ENCODE measurements at places on chromosomes 2 and 18.
A peak's percentile ranks its signal among the peaks of the same experiment; 100 is the strongest.

GRCh38 chr2:178155524-178155923 is 38.8 kb upstream of the OSBPL6 start:
- no peak for DNase-seq

- no peak for DNase-seq
Measured at GRCh38 chr18:46009125-46009840, 42.2 kb upstream of the EPG5 start.

DNA sequence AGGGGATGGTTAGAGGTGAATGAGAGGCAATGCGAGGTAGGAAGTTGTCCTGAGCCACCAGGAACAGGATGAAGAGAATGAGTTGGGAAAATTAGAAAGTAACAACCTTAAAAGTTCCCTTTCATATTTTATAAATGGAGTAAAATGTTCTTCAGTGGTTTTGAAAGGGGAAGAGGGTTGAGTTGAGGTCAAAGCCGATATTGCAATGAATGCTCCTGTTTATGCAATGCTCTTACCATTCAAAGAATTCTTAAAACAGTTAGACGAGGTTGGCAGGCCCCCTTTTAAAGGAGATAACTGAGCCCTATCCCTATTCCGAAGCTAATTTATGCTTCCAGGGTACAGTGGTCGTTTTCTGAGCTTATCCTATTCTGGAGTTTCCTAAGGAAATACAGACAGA is 2110.3 kb upstream of the CELF4 start:
- no peak for DNase-seq

DNA sequence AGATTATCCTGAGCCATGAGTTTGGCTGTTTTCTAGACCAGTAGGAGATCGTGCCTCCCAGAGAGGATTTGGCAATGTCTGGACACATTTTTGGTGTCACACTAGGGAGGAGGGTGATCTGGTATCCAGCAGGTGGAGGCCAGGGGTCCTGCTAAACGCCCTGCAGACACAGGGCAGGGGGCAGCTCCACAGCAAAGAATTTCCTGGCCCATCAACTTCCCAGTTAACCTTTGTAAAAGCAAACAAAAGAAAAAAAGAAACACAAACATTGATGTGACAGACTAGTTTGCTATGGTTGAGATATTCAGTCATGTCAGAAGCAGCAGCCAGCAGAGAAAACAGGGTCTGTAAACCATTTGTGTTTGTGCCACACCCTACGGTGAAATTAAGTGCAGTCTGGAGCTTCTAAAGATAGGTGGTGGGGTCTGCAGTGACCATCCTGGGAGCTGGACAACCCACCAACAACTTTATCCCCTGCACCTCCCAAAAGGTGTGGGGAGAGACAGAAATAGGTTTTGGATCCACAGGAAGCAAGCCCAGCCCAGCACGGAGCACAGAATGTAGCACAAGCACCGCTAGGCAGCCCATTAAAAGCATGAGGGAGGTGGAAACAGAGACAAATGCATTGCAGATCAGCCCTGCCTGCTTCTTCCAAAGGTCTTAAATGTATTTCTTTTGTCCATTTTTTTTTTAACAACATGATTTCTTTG is 232.5 kb downstream of the MYT1L start:
- DNase-seq = no peak

DNA sequence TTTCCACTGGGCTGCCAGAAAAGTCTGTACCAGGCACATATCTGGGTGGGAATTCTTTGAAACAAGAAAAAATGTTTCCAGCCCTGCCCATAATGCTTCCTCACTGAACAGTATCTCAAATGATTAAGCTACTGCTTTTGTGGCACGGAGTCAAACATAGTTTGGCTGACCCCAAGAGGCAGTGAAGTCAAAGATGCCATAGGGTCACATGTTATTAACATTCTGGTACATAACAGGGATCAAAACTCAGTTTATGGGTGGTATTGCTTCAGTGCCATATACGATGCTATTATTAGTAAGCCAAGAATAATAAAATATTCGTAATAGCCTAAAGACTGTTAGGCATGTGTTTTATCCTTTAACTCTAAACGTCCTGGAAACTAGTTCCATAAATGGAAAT is 112.4 kb downstream of the FEZ2 start:
- no peak for DNase-seq

- DNase-seq = no peak
Measured at GRCh38 chr2:2324565-2325101, 6.4 kb downstream of the MYT1L start.

DNA sequence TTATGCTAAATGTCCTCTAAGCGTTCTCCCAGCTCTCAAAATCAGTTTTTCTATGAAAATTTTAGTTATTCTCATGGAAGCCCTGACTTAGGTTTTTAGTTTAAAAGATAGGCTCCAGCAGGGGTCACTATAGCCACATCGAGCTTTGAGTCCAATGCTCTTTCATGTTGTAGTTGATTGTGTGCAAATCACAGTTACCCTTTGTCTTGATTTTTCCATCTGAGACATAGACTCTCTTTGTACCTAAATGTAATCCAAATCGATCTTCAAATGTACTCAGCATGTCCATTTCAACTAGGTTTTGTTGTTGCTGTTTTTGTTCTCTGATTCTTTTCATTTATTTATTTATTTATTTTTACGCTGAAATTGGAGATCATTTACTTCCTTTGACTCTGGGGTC is 26.4 kb upstream of the MSTN start:
- peak; percentile 48 for DNase-seq

- DNase-seq = no peak
Measured at GRCh38 chr2:12451726-12452125, 265.0 kb upstream of the TRIB2 start.

GRCh38 chr2:78417355-78417754 is 608.1 kb upstream of the REG3G start:
- DNase-seq = no peak

DNA sequence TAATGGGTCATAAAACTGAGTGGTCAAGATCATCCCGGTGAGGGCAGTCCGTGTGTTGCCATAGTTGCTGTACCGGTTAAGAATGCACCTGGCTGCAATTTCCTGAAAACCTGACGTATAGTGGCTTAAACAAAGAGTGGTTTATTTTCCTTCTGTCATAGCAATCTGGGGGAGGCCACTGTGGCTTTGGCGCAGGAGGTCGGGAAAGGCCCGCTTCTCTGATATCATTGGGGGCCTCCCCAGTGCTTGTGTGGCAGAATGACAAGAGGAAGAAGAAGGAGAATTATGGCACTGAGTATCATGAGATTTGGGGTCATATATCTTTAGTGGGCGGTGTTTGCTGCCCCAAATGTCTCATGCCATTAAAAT is 4.4 kb downstream of the C2orf92 start:
- no peak for DNase-seq

- no peak for DNase-seq
Measured at GRCh38 chr2:36965206-36965605, 1.1 kb downstream of the STRN start.

- DNase-seq = peak; percentile 44
Measured at GRCh38 chr2:86372641-86373502, 35.4 kb upstream of the REEP1 start.

DNA sequence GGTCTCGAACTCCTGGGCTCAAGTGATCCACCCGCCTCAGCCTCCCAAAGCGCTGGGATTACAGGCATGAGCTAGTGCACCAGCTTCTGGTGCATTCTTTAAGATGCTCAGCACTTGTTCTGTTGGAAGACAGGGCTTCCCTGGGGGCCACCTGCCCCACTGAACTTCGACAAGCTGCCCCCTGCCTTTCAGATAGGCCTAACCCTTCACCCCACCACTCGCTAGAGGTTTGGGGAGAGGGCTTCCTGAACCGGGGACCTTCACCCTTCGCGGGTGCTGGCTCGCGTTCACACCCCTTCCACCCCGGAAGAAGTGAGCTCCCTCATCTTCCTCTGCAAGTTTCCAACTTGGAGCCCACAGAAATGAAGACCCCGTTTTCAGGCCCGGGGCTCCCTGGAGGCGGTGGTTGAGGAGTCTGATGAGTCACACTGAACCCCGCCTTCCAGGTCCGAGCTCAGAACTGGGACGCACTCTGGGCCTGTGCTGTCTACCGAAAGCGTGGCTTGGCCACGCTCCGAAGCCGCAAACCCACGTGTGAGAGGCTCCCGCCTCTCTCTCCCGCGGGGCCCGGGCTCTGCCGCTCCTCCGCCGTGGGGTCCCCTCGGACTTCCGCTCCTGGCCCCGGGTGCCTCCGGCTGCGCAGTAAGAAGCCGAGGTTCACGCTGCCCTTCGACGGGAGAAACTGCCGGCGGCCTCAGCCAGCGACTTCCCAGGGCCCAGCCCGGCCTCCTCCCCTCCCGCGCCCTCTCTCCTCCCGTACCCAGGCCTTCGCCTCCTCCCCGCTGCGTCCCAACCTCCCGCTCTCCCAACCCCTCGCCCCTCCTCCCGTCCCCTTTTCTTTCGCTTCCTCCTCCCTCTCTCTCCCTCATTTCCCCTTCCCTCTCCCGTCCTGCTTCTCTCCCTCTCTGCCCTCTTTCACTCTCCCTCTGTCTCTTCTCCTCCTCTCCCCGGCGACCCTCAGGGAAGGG is 47.5 kb upstream of the SP3 start:
- peak; percentile 38 for DNase-seq

- no peak for DNase-seq
Measured at GRCh38 chr2:107337209-107337898, 451.4 kb upstream of the ST6GAL2 start.

- DNase-seq = no peak
Measured at GRCh38 chr2:117820444-117820843, 6.0 kb downstream of the DDX18 start.

DNA sequence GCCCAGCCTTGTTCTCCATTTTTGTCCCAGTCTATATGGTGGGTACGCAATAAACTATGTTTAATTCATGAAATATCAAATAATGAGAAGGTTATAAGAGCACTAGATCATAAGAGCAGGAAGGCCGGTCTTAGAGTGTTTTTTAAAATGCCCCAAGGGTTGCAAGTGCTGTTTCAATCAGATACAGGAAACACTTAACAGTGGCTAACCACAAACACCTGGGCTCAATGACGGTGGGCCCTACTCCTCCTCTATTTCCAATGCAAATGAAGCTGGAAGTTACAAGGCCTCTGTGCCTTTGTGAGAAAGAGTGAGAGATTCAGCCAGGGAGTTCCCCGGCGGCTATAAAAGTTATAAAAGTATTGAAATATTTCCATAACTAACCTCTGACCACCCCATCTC is 18.9 kb upstream of the WDR33 start:
- DNase-seq = no peak

DNA sequence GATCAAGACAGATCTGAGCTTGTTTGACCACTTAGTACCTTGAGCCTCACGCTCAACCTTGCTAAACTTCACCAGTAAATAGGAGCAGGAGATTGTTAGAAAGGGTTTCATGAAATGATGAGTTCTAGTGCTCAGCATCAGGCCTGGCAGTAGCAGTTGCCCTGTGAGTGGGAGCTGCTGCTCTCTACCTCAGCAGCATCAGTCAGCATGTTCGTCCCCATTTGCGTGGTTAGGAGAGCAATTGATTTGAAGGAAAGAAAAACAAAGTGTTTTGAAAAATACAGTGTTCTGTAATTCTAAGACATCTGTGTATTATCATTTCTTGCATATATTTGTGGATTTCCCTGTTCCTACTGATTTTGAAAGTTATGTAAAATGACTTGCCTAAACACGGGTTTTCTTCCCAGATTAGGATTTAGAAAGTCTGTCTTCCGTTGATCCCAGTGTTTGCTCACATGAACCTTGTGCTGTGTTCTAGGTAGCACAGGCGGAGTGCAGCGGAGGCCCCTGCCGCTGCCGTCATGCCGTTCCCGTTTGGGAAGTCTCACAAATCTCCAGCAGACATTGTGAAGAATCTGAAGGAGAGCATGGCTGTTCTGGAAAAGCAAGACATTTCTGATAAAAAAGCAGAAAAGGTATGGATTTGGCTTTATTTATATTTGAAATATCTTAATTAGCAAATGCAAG is 47.0 kb downstream of the CAB39 start:
- no peak for DNase-seq

GRCh38 chr2:15636972-15637785 is 45.5 kb downstream of the DDX1 start:
- DNase-seq = peak; percentile 71

- DNase-seq = no peak
Measured at GRCh38 chr18:64717026-64717425, 568.1 kb upstream of the LINC00305 start.

GRCh38 chr18:73549236-73549635 is 598.4 kb downstream of the FBXO15 start:
- DNase-seq = no peak

Measured in neural crest cell (in vitro differentiated cells).